ENCODE measurements at places on chromosomes 5 and 9. TPM values are rescaled to one million over a fixed set of nuclear protein-coding genes. Genes with fewer than 3 reads are reported as not detected.
A peak's percentile ranks its signal among the peaks of the same experiment; 100 is the strongest.

DNA sequence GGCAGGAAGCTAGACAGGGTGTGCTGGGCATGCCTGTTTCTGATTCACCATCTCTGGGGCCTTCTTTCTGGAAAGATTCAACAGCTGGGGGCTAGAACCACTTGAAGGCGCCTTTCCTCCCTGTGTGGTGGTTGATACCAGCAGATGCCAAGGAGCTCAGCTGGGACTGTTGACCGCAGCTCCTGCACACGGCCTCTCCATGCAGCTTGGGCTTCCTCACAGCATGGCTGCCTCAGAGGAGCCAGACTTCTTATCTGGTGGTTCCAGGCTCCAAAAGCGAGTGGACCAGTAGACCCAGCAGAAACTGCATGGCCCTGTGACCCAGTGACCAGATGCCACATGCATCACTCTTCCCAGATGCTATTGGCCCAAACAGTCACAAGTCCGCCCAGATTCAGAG lies 74.7 kb upstream of the COL5A1 start:
- no peak for DNase-seq

Gene IFNA1
- total RNA-seq, result not detected

Gene SERF1A
- total RNA-seq, result 1.8 TPM

DNA sequence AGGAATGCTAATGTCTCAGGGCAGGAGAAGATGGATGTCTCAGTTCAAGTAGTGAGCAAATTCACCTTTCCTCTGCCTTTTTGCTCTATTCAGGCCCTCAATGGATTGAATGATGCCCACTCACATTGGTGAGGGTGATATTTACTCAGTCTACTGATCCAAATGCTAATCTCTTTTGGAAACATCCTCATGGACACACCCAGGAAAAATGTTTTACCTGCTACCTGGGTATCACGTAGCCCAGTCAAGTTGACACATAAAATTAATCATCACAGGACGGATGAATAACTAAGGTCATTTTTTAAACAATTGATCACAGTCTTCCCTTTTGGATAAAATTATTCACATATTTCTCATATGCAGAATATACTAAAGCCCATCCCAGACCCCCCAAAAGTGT lies 63.0 kb upstream of the JAK2 start:
- no peak for DNase-seq

Gene OR13C8
- total RNA-seq, result not detected

DNA sequence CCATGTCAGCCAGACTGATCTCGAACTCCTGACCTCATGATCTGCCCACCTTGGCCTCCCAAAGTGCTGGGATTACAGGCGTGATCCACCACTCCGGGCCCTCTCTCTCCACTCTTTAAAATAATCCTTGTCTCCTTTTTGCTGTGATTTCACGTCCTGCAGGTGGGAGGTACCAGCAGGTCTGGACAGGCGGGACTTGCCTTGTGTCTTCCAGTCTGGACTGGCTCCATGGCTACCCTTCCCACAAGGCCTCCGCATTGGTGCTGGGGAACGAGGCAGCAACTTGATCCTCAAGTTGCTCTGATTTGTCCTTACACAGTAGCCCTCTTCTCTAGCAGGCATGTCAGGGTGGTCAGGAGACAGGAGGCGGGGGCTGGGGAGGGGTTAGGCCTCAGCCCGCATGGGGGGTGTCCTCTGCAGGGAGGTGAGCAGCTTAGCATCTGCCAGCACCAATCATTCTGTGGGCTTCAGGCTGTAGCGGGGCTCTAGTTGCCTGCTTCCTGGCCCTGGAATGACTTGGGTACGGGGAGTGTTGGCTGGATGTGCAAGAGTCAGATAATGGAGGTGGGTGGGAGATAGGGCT lies 54.3 kb downstream of the TENT4A start:
- DNase-seq, result no peak

- no peak for DNase-seq
These were observed 61.3 kb upstream of the TYRP1 start for GRCh38 chr9:12631866-12632265.

Gene PPP3R2
- total RNA-seq, result not detected

DNA sequence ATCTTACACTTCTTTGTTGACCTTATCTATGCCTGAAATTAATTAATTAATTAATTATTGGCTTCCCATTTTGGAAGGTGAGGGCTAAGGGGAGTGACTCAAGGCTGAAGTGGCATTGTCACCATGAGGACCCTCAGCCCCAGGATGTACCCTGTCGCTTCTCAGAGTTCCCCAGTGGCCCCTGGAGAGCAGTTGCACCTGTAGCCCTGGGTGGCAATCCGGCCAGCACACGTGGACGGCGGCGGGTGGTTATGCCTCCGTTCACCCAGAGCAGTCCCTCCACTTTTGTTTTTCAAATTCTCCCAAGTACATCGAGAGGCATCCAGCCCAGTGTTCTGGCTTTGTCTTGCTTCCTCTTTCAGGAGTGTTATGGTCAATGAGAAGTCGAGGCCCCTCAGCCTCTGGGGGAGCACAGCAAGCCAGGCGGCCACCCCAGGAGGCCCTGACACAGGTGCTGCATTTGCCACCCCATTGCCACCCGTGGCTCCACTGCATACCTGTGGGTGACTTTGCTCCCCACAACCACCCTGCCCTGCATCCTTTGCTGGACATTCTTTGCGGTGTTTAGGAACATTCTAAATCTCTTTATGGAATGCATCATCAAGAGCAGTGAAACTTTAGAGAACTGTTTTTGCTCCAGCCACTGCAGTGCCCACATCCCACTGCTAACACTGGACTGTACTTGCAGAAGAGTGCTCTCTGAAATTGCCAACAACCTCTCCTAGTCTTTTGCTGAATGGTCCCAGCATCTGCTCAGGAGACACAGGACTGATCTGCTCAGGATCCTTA lies 11.5 kb upstream of the IRX2 start:
- no peak for DNase-seq

Gene ADAMTSL1
- not detected for total RNA-seq

Gene ITK
- total RNA-seq, result not detected

DNA sequence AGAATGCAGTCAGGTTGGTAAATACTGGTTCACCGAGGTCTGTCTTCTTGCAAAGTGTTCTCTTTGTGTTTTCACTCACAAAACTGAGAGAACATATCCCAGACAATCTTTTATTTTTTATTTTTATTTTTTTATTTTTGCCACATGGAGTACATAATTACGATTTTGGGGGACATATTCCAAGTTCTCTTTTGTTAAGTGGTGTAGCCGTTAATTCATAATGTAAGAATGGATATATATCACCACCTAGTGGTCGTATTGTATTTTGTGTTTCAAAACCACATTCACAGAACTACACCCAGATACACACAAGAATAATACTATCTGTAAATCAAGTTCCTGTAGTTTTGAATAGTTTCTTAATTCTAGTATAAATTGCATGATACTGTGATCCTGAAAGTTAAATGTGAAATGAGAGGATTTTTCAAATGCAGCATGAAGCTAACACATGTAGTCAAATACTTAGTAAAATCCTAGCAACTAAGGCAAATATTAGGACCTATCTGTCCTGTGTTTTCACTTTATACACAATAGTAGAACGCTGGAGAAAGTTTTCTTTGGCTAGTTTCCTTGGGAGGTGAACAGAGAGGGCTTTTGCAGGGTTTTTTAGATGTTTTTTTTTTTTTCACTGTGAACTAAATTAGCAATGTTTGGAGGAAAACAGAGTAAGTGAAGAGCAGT lies 92.7 kb downstream of the VCAN start:
- DNase-seq, result peak; percentile 50

Gene ECSCR
- not detected for total RNA-seq

Gene CYLC2
- not detected for total RNA-seq

GRCh38 chr9:95874303-95874988 lies 1.0 kb upstream of the ERCC6L2 start:
- peak; percentile 6 for DNase-seq

GRCh38 chr5:7094626-7095025 lies 301.3 kb upstream of the ADCY2 start:
- DNase-seq, result peak; percentile 6

Gene C9orf153
- not detected for total RNA-seq

Data from HepG2 (cell line).